Astrocyte (in vitro differentiated cells and primary cell): ENCODE measurements at places on chromosomes 4 and X. TPM values are rescaled to one million over a fixed set of nuclear protein-coding genes. Genes with fewer than 3 reads are reported as not detected.

DNA sequence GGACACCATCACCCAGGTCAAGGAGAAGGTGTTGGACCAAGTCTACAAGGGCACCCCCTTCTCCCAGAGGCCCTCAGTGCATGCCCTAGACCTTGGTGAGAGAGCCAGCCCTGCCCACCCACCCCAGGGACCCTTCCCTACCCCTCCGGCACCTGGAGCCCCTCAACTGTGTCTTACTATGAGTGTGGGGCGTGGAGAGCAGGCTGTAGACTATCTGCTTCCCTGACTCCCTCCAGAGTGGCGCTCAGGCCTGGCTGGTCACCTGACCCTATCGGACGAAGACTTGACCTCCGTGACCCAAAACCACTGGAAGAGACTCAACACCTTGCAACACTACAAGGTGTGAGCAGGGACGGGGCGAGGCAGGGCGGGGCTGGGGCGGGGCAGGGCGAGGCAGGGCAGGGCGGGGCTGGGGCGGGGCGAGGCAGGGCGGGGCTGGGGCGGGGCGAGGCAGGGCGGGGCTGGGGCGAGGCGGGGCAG lies 4.7 kb upstream of the SRPK3 start:
- H3K27me3 ChIP-seq = no peaks in the 10 kb centered on the region
- DNase-seq = no peak
- no peaks in the 10 kb centered on the region for H3K4me1 ChIP-seq

DNA sequence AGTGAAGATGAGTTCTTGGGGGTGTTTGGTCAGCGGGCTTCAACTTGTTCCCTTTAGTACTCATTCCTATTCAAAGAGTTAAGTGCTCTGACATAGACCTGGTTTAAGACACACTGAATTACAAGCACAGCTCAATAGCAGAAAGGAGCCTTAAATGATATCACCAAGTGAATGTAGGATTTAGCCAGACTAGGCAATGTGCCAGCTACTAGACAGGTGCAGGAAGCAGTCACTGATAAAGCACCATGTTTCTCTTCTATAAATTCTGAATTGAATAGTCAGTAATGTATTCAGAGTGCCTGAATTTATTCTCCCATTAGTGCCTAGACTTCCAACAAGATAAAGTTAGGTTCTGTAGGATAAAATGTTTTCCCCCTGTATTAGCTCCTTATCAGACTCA lies 63.6 kb downstream of the ASB9 start:
- DNase-seq = no peak
- no peaks in the 10 kb centered on the region for H3K36me3 ChIP-seq
- no peaks in the 10 kb centered on the region for H3K27me3 ChIP-seq
- no peak overlapping the region for H3K27ac ChIP-seq
- H3K4me3 ChIP-seq = no peak overlapping the region

DNA sequence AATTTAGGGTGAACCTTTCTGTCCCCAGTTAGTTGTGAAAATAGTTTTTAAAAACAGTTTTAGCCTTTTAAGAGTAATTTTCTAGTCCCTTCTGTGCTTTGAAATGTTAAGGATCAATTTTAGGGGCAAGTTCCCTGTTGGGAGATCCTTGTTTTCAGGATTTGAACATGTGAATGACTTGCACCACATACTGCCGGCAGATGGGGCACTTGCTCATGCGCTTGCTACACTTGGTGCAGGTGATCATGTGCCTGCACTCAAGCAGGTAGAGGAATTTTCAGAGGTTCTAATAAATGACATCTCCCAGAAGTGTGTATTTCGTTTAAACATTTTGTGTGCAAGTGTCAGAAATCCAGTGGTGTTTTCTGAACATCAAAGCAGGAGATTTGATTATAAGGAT lies 195.9 kb downstream of the CHM start:
- no peaks in the 10 kb centered on the region for H3K27me3 ChIP-seq
- H3K4me3 ChIP-seq = no peak overlapping the region
- no peaks in the 10 kb centered on the region for H3K36me3 ChIP-seq
- no peak for DNase-seq
- no peaks in the 10 kb centered on the region for H3K4me1 ChIP-seq

GRCh38 chr4:8900588-8900987 lies 28.9 kb upstream of the HMX1 start:
- H3K27ac ChIP-seq = no peak overlapping the region
- H3K4me3 ChIP-seq = no peak overlapping the region
- DNase-seq = no peak
- H3K27me3 ChIP-seq = peaks cover 3% of the 10 kb centered on the region
- no peaks in the 10 kb centered on the region for H3K4me1 ChIP-seq

DNA sequence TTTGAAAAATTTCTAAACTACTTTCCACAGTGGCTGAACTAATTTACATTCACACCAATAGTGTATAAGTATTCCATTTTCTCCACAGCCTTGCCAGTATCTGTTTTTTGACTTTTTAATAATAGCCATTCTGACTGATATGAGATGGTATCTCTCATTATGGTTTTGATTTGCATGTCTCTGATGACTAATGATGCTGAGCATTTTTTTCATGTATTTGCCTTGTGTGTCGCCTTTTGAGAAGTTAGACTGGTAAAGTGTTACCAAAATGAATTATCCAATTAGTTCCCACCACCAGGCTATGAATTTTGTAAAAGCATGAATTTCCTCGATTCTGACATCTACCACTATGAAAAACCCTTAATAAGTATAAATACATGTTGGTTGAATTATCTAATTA lies 242.2 kb upstream of the GK2 start:
- H3K27ac ChIP-seq = peak overlapping the region; percentile 72
- H3K4me3 ChIP-seq = no peak overlapping the region
- H3K4me1 ChIP-seq = peaks cover 24% of the 10 kb centered on the region
- DNase-seq = peak; percentile 12

GRCh38 chr4:119136546-119136945 lies 914 bp downstream of the MYOZ2 start:
- no peaks in the 10 kb centered on the region for H3K27me3 ChIP-seq
- no peak for DNase-seq
- H3K27ac ChIP-seq = no peak overlapping the region
- no peaks in the 10 kb centered on the region for H3K36me3 ChIP-seq
- no peaks in the 10 kb centered on the region for H3K4me1 ChIP-seq

DNA sequence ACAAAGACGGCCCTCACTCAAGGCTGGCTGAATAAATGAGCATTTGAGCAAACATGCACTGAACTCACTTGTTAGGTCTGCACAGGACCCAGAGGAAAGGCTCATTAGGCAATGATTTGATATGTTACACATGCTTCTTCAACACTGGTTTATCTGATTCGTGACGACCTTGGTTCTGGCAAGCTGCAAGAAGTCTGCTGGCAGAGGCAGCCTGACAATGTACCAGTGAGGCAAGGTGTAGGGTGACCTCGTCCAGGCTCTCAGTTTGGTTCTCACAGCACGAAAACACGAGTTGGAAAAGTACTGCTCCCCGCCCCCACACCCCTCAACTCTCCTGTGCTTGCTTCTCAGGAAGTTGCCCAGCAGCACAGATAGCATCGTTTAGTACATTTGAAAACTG lies 63.1 kb upstream of the CITED1 start:
- no peaks in the 10 kb centered on the region for H3K4me1 ChIP-seq
- H3K27ac ChIP-seq = no peak overlapping the region
- H3K36me3 ChIP-seq = no peaks in the 10 kb centered on the region
- no peaks in the 10 kb centered on the region for H3K27me3 ChIP-seq
- no peak overlapping the region for H3K4me3 ChIP-seq

DNA sequence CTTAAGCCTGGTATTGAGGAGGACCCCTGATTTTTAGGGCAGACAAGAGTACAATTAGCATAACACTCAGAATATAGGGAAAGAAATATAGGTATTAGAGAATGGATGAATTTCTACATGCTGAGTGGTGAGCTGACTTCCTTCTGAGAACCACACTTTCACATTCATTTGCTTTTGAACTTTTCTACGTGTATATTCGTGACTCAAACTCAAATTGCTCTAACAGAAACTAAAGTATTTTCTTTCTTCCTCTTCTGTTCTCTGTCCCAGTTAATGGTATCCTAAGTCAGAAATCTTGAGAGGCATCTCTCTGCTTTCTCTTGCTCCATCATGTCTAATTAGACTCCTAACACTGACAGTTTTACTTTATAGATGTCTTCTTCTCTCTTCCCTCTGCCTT lies 103.2 kb upstream of the CITED1 start:
- no peak overlapping the region for H3K27ac ChIP-seq
- H3K4me1 ChIP-seq = no peaks in the 10 kb centered on the region
- DNase-seq = no peak

DNA sequence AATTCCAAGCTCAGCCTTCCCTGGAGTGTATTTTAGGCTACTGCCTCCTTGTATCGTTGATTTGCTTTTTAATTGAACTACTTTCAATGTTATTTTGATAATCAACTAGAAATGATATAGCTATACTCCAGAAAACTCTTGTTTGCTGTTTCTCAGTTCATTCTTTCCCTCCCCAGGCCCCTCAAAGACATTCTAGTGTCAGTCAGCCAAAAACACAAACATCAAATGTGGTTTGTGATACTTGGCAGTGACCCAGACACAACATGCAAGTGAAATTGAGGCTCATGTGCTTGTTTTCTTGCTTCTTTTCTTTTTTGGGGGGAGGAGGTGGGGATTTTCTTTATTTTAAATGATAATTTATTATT lies 7.6 kb downstream of the FAT4 start:
- no peaks in the 10 kb centered on the region for H3K27me3 ChIP-seq
- peaks cover 23% of the 10 kb centered on the region for H3K4me1 ChIP-seq
- DNase-seq = peak; percentile 63
- no peak overlapping the region for H3K27ac ChIP-seq
- H3K4me3 ChIP-seq = no peak overlapping the region

The MPC1L gene
- total RNA-seq = not detected in 2 replicates

The PDE5A gene
- total RNA-seq = 2.2 and 3.6 TPM in 2 replicates

The ARX gene
- not detected in 2 replicates for total RNA-seq
